ENCODE measurements at places on chromosomes 5 and 9. TPM values are rescaled to one million over a fixed set of nuclear protein-coding genes. Genes with fewer than 3 reads are reported as not detected.

DNA sequence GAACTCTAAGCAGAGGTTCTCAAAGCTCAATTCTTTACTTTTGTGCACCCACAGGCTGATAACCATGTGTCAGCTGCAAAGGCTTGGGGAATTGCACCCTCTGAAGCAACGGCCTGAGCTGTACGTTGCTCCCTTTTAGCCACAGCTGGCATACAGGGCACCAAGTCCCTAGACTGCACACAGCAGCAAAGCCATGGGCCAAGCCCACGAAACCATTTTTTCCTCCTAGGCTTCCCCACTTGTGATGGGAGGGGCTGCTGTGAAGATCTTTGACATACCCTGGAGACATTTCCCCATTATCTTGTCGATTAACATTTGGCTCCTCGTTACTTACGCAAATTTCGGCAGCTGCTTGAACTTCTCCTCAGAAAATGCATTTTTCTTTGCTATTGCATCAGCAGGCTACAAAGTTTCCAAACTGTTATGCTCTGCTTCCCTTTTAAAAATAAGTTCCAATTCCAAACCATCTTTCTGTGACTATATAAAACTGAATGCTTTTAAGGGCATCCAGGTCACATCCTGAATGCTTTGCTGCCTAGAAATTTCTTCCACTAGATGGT lies 23.0 kb downstream of the KIAA0825 start:
- H3K27ac ChIP-seq, result no peak overlapping the region
- DNase-seq, result no peak
- no peaks in the 10 kb centered on the region for H3K27me3 ChIP-seq

DNA sequence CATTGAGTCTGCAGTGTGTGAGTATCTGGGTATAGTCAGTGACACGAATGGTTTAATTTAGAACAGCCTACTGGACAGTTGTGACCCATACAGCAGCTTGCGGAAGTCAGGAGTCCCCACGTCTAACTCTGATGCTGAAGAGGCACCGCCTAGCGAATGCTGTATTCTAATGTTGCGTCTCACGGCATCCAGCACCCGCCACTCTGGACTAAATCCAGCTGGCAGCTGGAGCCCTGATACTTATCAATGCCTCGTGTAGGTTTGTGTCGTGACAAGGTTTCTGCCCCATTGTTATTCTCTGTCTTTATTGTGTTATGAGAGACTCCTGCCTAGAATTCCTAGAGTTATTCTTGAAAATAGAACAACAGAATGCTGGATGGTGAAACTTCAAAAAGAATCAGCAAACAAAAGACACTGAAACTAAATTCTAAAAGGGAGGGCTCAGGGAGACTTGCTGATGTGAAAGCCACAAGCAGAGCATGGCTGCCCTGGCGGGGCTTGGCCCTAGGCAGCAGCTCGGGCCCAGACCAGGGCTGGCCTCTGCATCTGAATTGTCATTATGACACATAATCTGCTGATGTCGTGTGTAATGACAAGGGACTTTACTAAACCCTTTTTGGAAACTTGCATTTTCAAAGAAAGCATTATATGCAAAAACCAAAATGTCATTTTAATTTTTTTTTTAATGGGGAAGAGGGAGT lies 123.5 kb upstream of the ICE1 start:
- H3K4me1 ChIP-seq, result no peaks in the 10 kb centered on the region
- H3K36me3 ChIP-seq, result no peaks in the 10 kb centered on the region
- H3K27ac ChIP-seq, result no peak overlapping the region

DNA sequence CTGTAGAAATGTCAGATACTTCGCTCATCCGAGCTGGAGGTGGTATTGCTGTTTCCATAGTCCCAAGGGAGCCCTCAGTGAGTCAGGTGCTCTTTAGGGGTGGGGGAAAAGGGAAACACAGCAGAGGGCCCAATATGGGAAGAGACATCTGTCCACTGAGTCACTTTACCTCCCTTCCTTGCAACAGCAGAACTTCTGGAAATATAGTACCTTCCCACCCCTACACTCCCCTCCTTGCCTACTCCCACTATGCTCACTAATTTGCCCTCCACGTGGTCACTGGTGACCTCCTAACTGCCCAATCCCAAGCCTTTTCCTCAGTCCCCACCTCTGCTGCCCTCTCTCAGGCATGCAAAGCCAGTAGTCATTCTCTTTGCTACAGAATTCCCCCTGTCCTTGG lies 1.9 kb downstream of the HK3 start:
- H3K4me3 ChIP-seq, result no peak overlapping the region
- peaks cover 5% of the 10 kb centered on the region for H3K27me3 ChIP-seq
- H3K4me1 ChIP-seq, result peaks cover 13% of the 10 kb centered on the region

DNA sequence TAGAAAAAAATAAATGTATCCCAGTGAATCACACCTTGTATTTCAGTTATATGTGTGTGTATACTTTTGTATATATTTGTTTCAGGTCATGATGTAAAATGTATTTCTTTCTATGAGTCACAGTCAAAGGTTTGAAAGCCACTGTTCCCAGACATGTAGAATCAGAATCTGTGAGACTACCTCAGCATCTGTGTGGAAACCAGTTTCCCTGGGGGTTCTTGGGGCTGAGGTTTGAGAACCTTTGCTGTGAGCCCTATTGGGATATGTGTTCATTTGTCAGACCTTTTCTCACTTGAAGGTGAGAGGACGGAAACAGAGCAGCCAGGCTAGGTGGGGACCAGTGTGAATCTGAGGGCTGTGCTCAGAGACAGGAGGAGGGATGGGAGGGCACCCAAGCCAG lies 78.7 kb upstream of the SAP30L start:
- peaks cover 33% of the 10 kb centered on the region for H3K36me3 ChIP-seq
- no peak overlapping the region for H3K27ac ChIP-seq
- no peak for DNase-seq
- H3K4me1 ChIP-seq, result no peaks in the 10 kb centered on the region
- H3K4me3 ChIP-seq, result no peak overlapping the region

- no peak overlapping the region for H3K27ac ChIP-seq
- no peak for DNase-seq
- H3K4me1 ChIP-seq, result no peaks in the 10 kb centered on the region
- H3K36me3 ChIP-seq, result no peaks in the 10 kb centered on the region
- peaks cover 40% of the 10 kb centered on the region for H3K27me3 ChIP-seq
These were observed 41.4 kb upstream of the RUSC2 start for GRCh38 chr9:35448496-35448895.

- H3K27ac ChIP-seq, result peak overlapping the region; percentile 96
- H3K27me3 ChIP-seq, result peaks cover 7% of the 10 kb centered on the region
- H3K4me1 ChIP-seq, result peaks cover 9% of the 10 kb centered on the region
- no peak for DNase-seq
These were observed 813 bp upstream of the AGTPBP1 start for GRCh38 chr9:85742597-85742936.

DNA sequence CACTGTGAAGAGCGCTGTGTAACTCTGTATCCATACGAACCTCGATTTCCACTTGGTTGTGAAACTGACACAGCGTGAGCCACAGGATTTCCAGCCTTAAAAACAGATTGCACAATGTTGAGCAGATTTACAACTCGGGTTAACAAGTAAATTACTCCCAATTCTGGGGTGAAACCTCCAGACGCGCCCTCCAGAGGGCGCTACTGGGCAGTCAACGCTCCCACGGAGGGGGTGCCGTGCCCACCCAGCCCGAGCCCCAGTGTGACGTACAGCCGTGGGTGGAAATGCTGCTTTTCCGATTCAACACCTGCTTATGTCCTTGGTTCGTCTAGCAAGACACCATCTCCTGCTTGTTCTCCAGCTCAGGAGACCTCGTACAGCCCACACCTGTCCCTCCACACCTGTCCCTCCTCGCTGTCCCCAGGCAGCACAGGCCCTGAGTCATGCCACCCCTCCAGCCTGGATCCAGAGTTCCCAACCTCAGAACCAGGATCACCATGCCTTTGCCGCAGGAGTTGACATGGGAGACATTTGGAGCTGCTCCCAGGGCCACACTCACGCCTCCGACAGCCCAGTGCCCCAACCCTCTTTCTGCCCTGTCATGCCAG lies 34.4 kb upstream of the SLC6A3 start:
- peak overlapping the region; percentile 43 for H3K4me3 ChIP-seq
- peaks cover 41% of the 10 kb centered on the region for H3K4me1 ChIP-seq
- H3K36me3 ChIP-seq, result no peaks in the 10 kb centered on the region
- H3K27ac ChIP-seq, result peak overlapping the region; percentile 80

LIX1 gene
- 1.7 TPM for polyA plus RNA-seq

FOXD4L6 gene
- polyA plus RNA-seq, result not detected

Measured in naive B cell (primary cell).